Stimulated activated CD8-positive, alpha-beta memory T cell treated with anti-CD3 and anti-CD28 coated beads, Interleukin-4, amount 100 ng/mL, for 24 hours (primary cell): ENCODE measurements at places on chromosomes 16 and 17.

GRCh38 chr16:68070249-68070730, 14.9 kb upstream of the NFATC3 start:
- no peak for DNase-seq

DNA sequence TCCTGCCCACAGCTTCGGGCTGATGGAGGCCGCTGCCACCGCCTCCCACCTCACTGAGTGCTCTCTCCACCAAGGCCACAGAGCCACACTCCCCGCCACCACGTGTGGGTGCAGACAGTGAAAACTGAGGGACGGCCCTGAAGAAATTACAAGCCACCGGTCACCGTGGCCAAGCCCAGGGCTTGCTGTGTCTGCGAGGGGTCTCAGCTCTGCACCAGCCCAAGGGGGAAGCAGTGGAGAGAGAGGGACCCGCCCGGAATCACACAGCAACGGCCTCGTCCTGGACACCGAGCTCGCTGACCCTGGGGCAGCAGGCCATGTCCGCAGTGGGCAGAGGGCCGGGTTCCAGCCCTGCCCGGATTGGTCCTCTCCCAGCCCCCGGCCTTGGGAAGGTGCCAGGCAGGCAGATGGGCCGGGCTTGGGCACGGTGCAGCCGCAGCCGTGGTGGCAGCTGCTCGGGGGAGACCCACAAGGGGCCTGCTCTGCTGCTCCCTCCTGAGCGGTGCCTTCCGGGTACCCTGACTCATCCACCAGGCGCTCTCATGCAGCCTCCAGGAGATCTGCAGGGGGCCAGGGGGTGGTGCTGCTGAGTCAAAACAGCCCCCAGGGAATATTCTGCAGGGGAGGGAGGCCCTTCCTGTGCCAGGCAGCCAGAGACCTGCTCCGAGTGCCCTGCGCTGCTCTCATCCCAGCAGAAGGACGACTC, 52.0 kb downstream of the CBFA2T3 start:
- DNase-seq = no peak

DNA sequence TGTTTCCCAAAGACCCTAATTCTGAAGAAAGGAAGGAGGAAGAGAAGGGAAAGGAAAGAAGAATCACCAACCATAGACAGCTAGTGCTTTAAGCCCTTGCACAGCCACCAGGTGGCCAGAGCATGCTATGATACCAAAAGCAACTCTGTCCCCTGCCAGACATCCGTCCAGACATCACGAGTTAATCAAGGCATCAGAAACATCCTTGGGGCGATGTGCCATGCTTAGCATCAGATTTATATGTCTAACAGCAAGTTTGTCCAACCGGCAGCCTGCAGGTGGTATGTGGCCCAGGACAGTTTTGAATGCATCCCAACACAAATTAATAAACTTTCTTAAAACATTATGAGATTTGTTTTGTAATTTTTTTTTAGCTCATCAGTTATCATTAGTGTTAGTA, 2.9 kb upstream of the CRYBA1 start:
- no peak for DNase-seq

- DNase-seq = no peak
Measured at GRCh38 chr16:66004699-66005098, 361.8 kb upstream of the CDH5 start.

- DNase-seq = no peak
Measured at GRCh38 chr17:33390479-33391176, 97.5 kb upstream of the ASIC2 start.

- no peak for DNase-seq
Measured at GRCh38 chr16:2530629-2531318, 434 bp downstream of the CEMP1 start.

- no peak for DNase-seq
Measured at GRCh38 chr17:1440921-1441320, 15.1 kb downstream of the CRK start.

GRCh38 chr17:66275651-66276050, 26.8 kb upstream of the PRKCA start:
- DNase-seq = no peak

DNA sequence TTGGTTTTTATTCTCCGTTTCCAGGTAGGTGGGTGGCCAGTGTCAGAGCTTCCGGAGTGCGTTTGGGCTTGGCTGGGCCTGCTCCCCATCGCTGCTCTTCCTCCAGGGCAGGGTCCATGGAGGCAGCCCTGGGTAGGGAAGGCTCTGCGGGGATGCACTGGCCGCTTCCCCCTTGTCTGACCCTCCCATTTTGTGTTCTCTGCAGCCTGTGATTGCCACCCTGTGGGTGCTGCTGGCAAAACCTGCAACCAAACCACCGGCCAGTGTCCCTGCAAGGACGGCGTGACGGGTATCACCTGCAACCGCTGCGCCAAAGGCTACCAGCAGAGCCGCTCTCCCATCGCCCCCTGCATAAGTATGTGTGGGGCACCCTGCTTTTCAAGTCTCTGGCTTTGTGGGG, 158.3 kb downstream of the NTN1 start:
- DNase-seq = no peak

GRCh38 chr17:9231449-9232154, 210.3 kb downstream of the NTN1 start:
- DNase-seq = no peak

- DNase-seq = no peak
Measured at GRCh38 chr16:74627506-74628220, 20.7 kb upstream of the GLG1 start.

DNA sequence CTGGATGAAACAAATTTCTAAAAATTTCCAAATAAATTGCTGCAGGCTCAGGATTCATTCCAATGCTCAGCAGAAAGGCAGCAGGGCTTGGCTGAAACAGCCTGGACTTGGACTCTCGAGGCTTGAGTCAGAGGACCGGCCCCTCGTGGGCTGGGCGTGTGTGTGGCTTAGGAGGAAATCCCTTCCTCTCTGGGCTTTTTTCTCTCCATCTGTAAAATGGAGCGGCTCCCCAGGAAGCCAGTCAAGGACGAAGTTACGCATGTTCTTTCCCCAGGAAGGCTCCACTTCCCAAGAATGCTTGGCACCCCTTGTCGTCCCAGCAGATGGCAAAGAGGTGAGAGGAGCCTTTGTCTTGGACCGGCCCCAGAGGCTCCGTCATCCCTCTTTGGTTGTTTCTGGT, 13.5 kb downstream of the SLC46A1 start:
- no peak for DNase-seq

- DNase-seq = no peak
Measured at GRCh38 chr16:24070851-24071250, 185.3 kb upstream of the CACNG3 start.

DNA sequence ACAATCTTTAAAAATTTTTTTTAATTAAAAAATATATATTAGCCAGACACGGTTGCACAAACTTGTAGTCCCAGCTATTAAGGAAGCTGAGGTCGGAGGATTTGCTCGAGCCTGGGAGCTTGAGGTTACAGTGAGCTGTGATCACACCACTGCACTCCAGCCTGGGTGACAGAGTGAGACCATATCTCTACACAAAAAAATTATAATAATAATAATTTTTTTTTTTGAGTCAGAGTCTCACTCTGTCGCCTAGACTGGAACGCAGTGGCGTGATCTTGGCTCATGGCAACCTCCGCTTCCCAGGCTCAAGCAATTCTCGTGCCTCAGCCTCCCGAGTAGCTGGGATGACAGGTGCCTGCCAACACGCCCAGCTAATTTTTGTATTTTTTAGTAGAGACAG, 23.8 kb downstream of the LITAF start:
- no peak for DNase-seq

DNA sequence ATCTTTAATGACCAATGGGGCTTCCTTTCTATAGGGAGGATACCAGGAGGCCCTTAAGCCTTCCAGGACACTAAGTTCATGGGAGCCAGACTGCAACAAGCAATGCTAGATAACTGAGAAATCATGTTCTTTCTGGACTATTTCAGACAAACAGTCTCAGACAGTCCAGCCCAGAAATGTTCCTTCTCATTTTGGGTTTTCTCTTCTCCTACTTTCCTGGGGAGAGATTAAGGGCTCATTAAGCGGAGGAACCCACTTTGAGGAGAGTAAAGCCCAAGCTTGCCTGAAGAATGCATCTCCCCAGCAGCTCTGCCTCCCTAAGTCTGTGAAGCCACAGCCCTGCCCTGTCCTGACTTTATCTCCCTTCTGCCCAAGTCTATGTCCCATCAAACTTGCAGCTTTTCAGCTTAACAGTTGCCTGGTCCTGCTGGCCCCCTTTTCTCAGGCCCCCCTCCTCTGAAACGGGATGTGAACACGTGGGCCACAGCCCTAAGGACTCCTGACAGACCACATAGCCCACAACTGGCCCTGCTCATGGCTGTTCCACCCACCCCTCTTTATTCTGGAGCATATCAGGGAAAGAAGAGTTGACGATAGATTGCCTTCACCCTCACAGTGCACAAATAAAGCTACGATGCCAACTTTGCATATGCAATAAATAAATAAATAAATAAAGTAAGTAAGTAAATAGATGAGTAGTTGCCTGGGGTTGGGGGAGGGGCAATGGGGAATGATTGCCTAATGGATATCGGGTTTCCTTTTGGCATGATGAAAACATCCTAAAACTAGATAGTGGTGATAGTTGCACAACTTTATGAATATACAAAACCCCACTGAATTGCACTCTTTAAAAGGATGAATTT, 111.0 kb downstream of the N4BP1 start:
- no peak for DNase-seq

- no peak for DNase-seq
Measured at GRCh38 chr17:69445132-69445531, 30.6 kb downstream of the MAP2K6 start.

GRCh38 chr16:59634951-59635350, 900.8 kb upstream of the GOT2 start:
- no peak for DNase-seq

DNA sequence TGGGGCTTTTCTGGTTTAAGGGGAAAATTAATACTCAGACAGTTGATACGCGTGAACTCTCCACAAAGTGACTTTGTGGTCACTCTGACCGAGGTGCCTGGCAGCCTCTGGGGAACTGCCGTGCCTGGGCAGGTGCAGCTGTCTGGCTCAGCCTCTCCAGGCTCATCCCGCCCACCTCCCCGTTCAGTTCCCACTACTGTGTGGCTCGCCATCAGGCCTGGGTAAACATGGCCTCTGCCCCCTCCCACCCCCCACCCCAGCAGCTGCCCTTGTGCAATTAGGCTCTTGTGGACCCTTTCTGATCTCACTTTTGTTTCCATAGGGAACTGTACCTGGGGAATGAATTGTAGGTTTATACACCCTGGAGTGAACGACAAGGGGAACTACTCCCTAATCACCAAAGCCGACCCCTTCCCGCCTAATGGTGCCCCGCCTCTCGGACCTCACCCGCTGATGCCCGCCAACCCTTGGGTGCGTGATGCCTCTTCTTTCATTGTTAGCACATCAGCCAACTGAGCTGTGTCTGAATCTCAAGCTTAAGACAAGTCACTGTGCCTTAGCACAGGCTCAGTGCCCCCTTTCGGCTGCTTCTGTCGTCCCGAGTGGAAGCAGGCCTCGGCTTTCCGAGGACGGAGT, 27.8 kb downstream of the ZC3H18 start:
- no peak for DNase-seq

GRCh38 chr17:66950325-66950724, 14.2 kb upstream of the CACNG4 start:
- no peak for DNase-seq

- DNase-seq = no peak
Measured at GRCh38 chr16:64629622-64630021, 492.2 kb downstream of the CDH11 start.

- no peak for DNase-seq
Measured at GRCh38 chr16:19102187-19102872, 11.4 kb upstream of the ITPRIPL2 start.

GRCh38 chr16:19127674-19128131, 13.9 kb downstream of the ITPRIPL2 start:
- no peak for DNase-seq

- no peak for DNase-seq
Measured at GRCh38 chr16:56883586-56883985, 18.6 kb downstream of the SLC12A3 start.

DNA sequence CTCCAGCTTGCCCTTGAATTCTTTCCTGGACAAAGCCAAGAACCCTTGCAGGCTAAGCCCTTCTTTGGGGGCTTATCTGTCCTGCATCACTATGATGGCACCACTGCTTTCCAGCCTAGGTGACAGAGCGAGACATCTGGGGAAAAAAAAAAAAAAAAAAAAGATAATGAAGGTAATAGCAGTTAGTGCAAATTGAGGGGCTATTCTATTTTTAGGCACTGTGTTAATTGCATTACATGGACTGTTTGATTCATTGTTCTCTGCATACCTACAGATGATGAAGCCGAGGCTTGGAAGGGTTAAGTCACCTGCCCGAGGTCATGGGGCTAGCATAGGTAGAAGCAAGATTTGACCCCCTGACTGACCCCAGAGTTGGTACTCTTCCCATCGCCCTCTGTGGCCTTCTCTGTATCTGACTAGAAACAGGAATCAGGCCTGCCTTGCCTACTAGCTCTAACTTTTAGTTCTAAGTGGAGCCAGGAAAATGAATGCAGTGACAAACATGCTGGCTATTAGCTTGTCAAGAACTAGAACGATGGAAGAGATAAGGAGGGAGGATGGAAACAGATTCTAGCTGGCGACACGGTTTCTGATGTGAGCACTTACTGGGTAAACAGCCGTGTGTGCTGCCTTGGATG, 312.1 kb downstream of the SNX29 start:
- DNase-seq = no peak

DNA sequence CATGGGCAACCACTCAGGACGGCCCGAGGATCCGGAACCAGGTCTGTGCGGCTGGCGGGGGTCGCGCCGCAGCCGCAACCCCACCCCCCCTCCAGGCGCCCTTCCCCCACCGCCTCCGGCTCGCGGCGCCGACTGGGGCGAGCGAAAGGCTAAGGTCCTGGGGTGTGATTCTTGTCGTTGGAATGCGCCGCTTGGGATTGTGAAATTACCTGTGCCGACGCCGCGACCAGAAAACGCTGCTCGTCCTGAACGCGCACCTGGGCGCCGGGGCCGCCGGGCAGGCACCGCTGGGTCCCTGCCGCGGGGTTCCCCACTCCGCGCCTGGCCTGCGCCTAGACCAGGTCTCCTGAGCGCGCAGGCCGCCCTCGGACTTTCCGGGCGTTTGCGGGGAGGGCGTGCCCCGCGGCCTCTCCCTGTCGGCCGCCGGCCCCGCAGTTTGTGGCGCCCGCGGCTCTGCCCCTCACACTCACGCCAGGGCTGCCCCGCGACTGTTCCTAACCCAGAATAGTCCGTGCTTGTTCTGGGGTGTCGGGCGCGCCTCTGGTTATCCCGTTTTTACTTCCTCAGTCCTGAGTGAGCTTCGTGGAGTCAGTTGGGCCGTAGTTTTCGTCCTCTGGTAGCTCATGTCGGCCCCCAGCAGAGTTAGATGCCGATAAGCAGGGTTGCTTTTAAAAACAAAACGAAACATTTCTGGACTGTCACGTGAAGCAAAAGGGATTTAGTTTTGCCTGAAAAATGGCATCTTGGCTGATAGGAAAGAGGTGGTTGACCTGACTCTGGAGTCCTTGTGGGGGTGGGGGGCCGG, 147.2 kb downstream of the SPECC1 start:
- DNase-seq = peak; percentile 2

- no peak for DNase-seq
Measured at GRCh38 chr17:75077072-75077495, 10.7 kb upstream of the SLC16A5 start.

- DNase-seq = no peak
Measured at GRCh38 chr17:60090417-60090816, 11.7 kb upstream of the HEATR6 start.

GRCh38 chr17:59669411-59669810, 37.8 kb downstream of the PTRH2 start:
- no peak for DNase-seq
